ENCODE measurements at places on chromosomes 1 and 21.

- DNase-seq: no peak
Measured at GRCh38 chr1:80961464-80962190, 839.1 kb upstream of the ADGRL2 start.

DNA sequence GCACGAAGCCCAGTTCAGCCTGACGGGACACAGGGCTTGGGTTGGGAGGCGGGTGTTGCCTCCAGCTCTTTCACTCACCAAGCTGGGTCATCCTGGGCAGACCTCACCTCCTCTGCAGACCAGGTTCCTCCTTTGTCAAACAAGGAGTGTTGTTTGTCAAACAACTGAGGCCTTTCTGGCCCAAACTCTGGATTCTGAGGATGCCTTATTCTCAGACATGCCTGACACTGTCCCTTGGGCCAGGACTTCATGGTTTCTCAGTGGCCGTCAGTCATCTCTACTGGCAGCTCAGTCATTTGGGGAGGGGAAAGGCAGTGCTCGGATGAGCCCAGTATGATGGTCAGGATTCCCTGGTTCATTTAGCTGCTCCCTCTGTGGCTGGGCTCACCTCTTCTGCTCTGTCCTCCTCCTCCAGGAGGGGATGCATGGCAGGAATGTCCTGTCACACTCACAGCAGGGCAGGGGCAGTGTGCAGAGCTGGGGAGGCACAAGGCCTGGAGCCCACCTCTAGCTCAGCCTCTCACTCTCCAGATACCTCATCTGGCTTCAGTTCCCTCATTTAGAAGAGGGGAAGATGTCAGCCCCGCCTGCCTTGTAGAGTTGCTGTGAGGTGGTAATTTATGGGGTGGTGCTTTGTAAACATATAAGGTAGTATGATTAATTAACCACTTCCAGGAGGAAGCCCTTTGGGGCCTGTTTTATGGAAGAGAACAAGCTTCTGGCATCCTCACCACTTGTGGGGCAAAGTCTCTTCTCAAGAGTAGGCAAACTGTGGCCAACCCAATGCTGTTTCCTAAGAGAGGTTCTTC lies 20.6 kb downstream of the SLC2A1 start:
- DNase-seq: peak; percentile 37

- DNase-seq: no peak
Measured at GRCh38 chr1:162951553-162952315, 90.8 kb upstream of the CCDC190 start.

DNA sequence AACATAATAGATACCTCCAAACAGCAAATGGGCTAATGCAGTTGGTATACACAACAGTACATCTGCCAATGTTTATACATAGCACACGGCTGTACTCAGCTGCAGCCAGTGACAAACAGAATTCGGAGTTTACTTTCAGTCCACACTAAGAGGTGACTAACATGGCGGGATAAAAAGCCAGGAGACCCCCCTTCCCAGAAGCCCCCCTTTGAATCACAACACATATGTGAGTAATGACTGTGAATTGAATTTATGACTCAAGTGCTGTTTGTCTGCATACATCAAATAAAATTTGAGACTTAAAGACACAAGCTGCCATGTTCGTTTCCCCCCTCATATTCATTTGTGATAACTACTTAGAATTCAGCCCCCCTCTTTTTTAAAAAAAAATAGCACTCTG lies 113.2 kb downstream of the RUNX1 start:
- DNase-seq: no peak

GRCh38 chr1:41045740-41046139 lies 24.2 kb upstream of the SLFNL1 start:
- no peak for DNase-seq

DNA sequence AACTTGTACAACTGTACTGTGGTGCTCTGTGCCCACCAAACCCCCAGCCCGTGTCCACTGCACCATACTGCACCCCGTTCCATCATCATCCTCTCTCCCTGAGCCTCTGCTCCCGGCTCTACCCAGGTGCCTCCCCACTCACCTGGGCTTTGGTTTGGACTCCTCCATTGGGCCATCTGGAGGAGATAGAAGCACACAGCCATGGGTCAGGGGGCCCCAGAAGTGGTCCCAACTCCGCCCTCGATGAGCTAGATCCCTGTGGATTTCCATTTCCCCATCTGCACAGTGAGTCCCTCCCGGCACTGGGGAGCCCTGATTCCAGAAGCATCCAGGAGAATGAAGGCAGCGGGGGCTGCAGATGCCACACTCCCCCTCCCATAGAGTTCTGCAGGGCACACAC lies 10.8 kb downstream of the TNNT2 start:
- DNase-seq: no peak

DNA sequence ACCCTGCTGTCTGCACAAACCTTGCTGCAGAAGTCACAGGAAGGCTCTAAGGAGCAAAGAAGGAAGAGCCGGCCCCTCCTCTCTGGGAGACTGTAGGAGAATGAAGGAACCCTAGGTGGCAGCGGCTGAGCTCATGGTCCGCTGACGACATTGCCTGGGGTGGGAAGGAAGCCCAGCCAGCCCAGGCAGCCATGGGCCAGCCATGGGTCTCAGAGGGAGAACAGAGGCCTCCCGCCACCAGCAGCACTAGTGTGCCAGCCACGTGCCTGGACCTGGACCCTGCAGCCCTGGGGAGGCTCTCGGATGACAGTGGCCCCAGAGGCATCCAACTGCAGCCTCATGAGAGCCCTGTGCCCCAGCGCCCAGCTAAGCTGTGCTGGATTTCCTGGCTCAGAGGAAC lies 49.2 kb upstream of the POFUT2 start:
- no peak for DNase-seq

DNA sequence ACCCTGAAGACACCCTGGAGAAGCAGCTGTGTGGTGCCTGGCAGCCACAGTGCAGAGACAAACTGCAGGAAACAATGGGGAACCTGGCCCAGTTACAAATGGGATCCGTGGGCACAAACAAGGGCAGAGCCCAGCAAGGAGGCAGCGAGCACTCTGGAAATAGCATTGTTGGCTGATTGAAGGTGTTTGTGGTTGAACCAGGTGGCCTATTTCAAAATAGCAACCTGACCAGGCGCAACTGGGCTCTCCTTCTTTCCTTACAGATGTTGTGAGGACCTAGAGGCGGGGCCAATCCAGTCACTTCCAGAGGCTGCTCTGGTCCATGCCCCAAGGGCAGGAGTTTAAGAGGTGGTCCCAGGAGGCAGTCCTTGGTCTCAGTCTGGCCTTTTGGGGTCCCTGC lies 21.7 kb upstream of the ZBTB21 start:
- no peak for DNase-seq

- DNase-seq: no peak
Measured at GRCh38 chr21:33317145-33317544, 7.6 kb upstream of the IFNAR1 start.

DNA sequence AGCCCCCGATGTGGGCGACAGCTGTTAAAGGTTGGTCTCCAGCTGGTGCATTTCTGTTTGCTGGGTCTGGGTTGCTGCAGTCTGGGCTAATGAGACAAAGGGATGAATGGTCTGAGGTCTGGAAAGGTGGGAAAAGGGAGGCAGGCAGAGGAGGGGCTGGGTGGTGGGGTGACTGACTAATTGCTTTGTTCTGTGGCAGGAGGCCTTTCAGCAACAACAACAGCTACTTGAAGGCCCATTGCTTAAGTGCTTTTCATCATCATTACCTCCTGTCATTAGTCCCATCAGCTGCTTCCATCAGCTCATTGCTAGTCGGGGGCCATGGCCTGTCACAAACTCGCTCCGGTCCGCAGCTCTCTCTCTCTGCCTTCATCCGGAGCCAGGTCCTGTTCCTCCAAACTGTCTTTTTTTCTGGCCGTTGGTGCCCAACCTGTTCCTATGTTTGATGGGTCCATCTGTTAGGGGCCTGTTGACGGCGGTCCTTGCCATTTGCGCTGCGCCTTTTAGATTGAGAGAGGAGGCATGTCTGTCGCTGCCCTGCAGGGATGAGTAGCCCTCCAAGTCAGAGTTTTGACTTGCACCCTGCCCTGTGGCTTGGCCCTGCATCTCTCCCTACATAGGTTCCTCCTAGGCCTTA lies 105.6 kb upstream of the PLXNA2 start:
- DNase-seq: no peak

GRCh38 chr21:45186709-45187108 lies 101.0 kb downstream of the POFUT2 start:
- no peak for DNase-seq

DNA sequence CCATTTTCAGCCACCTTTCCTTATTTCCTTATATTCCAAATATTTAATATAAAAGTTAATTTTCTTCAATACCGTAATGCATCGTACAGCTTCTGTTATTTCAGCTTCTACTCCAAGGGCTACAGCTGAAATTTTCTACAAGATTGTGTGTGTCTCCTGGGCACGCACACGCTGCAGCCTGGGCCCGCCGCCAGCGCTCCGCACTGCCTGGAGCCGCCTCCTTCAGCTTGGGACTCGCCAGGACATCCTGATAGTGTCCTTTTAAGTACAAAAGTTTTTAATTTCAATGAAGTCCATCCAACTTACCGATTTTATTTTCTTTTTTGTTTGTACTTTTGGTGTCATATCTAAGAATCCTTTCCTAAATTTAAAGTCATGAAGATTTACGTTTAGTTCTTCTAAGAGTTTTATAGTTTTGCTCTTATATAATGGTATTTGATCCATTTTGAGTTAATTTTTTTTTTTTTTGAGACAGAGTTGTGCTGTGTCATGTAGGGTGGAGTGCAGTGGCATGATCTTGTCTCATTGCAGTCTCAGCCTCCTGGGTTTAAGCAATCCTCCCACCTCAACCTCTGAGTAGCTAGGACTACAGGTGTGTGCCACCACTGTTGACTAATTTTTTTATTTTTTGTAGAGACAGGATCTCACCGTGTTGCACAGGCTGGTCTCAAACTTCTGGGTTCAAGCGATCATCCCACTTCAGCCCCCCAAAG lies 82.8 kb downstream of the AXDND1 start:
- no peak for DNase-seq

DNA sequence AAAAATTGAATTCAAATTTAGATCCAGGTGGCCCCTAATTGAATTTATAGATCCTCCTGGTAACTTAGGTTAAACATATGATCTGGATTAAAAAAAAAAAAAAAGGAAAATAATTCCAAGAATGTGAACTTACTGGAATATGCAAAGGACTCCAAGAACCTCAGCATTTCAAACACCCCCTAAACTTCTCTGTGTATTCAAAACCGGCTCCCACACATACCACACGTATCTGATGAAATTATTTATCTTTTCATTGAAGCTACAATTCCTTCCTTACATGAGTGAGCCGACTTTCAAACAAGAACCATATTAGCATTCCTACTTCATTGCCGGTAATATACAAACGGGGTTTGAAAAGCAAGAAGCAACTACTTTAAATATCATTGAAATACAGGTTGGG lies 61.4 kb upstream of the FMN2 start:
- DNase-seq: no peak

DNA sequence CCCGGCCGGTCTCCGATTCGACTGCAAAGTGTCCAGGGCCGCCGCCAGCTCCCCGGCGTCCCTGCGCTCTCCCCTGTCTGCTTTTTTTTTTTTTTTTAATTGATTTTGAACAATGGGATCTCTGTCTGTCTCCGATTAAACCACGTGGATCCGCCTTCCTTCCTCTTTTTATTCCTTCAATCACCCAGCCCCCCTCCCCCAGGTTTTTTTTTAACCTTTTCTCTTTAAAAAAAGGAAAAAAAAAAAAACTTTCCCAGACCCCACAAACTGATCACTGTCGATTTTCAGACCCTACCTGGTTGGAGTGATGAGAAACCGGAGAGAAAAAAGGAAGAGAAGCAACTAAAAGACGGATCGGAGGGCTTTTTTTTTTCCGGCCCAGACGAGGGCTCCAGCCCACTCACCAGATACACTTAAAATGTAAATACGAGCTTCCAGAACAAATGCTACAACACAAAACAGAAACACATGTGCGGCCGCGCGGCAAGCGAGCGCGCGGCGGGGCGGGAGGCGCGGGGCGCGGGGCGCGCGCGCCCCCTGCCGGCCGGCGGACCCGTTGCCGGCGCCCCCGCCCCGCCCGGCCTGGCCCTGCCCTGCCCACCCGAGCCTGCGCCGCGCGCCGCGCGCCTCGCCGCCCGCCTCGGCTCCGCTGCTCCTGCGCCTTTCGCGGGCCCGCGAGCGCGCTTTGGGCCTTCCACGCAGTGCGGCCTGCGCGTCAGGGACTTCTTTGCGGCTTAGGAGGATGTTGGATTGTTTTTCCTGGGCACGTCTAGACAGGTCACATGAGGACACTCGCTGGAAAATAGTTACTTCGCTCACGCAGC lies at the start of gene RCC2:
Gene RCC2, minus strand, starts transcription at position 428 of the 824 bp plus-strand sequence. CDS start 1,163 bp downstream, outside the sequence.
- DNase-seq: peak; percentile 69

DNA sequence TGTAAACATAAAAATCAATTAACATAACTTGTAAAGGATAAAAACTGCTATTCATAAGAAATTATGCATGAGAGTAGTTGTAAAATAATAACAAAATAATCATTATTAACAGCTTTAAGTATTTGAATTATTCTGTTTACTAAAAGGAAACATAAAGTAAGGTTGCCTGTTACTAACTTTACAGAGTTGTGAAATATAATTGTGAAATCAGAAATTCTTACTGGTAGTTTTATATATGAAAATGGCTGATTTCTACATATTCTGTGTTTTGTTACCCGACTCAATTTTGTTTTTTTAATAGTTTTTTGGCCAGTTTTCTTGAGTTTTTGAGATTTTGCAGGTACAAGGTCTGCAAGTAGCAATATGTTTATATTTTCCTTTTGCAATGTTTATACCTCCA lies 27.8 kb downstream of the FNBP1L start:
- DNase-seq: no peak

- DNase-seq: no peak
Measured at GRCh38 chr1:153350321-153350957, 1.8 kb upstream of the PGLYRP4 start.

DNA sequence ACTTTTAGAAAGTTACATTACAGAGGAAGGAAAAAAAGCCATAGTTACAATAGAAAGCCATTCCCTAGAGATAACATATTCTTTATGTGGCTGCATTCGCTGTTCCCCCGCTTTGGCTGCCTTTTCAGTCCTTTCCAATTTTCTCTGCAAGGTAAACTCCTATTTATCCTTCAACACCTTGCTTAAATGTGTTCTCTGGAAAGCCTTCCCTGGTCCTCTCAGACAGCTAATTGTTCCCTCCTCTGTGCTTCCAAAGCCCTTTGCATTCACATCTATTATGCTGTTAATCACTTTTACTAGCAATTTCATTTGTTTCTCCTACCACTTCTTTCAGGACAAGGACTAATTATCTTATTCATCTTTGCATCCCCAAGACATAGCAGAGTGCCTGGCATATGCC lies 1.6 kb downstream of the PHC2 start:
- DNase-seq: no peak

- no peak for DNase-seq
Measured at GRCh38 chr1:163583661-163584181, 262.0 kb downstream of the NUF2 start.
